ENCODE measurements at places on chromosomes 5 and 9.

DNA sequence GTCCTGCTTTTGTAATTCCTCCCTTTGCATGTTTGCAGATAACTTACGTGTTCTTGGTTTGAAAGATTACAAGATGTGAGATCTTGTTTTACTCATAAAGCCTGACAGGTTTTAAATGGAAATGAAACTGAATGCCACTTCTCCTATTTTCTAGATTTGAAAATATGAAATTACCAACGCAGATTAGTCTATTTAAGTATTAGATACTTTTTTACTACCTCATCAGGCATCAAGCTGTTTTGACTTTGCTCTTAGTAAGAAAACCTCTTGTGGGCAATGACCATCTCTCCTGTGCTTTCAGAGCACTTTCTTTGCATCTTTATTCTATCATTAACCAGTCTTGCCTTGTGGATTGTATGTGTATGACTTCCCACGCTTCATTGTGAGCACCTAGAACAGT lies 3.5 kb downstream of the DMXL1 start:
- DNase-seq, result no peak

- no peak for DNase-seq
Measured at GRCh38 chr9:3150074-3150473, 306.2 kb upstream of the PUM3 start.

DNA sequence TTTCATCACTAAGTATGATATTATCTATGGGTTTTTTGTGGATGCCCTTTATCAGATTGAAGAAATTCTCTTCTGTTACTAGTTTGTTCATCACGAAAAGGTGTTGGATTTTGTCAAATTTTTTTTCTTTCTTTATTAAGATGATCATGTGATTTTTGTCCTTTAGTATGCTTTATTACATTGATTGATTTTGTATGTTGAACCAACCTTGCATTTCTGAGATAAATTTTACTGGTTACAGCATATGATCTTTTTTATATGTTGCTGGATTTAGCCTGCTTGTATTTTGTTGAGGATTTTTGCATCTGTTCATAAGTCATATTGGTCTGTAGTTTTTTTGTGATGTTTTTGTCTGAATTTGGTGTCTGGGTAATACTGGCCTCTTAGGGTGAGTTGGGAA lies 42.8 kb downstream of the RAD23B start:
- no peak for DNase-seq

DNA sequence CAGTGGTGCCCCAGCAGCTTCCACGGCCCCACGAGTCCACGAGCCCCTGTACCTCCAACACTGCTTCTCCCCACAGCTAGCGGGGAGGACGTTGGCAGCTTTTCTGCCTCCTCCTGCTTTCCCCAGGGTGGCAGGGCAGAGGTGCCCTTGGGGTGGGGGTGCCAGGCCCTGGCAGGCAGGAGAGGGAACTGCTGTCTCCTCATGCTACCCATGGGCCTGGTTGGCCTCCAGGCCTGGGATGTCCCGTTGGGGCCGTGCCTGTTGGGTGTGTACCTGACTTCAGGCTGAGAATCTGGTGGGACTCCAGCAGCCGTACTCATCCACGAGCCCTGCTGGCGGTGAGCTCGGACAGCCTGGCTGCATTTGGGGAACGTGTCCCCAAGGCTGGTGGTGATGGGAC lies 27.3 kb downstream of the RXRA start:
- DNase-seq, result no peak

DNA sequence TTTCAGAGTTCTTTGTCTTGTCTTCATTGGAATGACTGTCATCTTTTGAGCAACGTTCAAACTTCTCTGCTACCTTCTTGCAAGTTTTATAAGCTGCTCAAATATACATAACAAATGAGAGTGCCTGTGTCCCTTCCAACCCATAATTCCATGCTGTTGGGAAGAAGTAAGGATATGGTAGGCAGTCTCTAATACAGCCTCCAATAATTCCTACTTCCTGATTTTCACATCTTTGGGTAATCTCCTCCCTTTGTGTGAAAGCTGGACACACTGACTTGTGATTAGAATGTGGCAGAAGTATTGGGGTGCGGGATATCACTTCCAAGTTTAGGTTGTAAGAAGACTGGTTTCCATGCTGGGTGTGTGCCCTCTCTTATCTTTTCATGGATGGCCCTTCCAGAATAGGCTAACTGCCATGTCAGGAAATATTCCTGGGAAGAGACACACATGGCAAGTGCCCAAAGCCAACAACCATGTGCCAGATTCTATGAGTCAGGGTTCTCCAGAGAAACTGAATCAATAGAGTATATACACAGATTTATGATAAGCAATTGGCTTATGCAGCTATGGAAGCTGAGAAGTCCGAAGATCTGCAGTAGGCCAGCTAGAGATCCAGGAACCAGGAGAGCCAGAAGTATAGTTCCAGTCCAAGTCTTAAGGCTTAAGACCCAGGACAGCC lies 531.3 kb downstream of the NTRK2 start:
- DNase-seq, result peak; percentile 42

GRCh38 chr9:93655621-93656425 lies 79.4 kb downstream of the PHF2 start:
- no peak for DNase-seq

- DNase-seq, result peak; percentile 58
Measured at GRCh38 chr5:59786334-59786805, 107.2 kb downstream of the PDE4D start.

- no peak for DNase-seq
Measured at GRCh38 chr5:160242145-160242544, 12.8 kb downstream of the FABP6 start.

GRCh38 chr5:168583742-168584482 lies 4.7 kb upstream of the PANK3 start:
- DNase-seq, result no peak

DNA sequence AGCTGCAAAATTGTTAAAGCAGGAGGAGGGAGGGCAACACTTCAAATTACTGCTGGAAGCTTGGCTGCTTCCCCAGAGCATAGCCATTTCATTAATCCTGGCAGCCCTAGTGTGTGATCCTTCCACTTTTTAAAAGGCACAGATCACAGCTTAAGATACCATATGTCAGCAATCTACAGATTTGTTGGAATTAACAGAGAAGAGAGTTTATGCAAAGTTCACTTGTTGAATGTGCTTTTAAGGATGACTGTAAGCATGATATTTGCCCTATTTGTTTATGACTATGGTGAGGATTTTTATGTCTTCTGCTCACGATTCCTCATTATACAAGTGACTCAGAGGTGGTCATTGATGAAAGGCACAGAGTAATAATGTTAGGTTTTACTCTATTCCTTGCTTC lies 156.0 kb upstream of the CDKN2B start:
- peak; percentile 44 for DNase-seq
